Iris pigment epithelial cell (primary cell): ENCODE measurements at places on chromosomes 4 and X.
A peak's percentile ranks its signal among the peaks of the same experiment; 100 is the strongest.

DNA sequence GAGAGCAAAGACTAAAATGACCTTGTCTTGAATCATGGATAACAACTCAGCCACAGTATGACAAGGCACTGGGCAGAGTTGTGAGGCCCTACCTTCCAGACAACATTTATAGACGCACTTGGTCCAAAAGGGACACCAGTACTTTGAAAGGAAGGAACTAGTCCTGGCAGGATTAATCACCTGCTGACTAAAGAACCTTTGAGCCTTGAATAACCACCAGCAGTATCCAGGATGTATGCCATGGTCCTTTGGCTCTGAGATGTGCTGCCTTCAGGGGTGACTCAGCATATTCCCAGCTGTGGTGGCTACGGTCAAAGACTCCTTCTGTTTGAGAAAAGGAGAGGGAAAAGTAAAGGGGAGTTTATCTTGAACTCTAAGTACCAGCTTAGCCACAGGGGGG, 118.1 kb upstream of the PRR32 start:
- DNase-seq: no peak

DNA sequence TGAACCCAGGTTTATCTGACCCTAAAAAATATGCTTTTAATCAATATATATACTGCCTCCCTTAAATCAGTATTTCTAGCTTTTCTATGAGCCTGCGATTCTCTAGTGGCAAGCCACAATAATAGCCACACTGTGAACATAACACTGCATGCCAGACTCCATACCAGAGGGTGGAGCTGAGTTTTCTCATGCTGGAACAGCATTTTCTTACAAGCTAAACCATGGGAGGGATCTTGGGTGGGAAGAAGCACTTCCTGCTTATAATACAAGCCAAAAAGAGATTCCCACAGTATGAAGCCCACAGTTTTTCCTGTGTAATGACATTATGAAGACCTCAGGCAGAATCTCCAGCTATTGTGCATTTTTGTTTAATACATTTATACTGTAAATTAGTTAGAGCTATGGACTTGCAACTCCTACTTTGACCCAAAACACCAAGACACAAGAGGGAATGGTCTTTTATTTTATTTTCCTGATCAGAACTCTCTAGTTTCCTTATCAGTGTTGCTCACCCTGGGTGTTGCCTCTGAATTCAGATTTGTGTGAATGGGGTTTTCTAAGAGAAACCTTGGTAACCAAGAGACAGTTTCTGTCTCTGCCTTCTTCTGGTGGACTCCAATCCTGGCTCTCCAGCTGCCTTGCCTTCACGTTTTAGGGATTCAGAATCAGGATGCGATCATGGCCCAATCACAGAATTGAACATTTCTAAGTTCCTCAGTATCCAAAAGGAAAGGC, 74.5 kb upstream of the EOLA2 start:
- DNase-seq: peak; percentile 36

- DNase-seq: no peak
Observed at GRCh38 chrX:126170720-126171119, 4.6 kb upstream of the DCAF12L2 start.

DNA sequence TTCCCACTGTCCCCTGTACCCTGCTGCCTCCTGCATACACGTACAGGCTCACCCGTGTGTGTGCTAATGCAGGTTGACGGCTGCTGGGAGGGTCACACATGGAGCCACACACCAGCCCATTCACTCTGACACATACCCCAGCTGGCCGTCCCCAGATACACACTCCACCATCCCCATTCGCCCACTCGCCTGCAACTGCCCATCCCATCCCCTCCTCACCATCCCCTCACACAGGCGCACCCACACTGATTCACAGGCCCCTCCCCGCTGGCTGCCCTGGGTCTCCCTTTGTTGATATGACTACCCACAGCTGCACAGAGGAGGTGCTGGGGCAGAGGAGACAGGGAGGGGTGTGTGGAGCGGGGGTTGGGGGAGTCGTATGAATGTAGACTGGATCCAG, 25.7 kb downstream of the PJA1 start:
- DNase-seq: no peak

- DNase-seq: peak; percentile 31
Observed at GRCh38 chr4:13612569-13612968, 15.0 kb downstream of the BOD1L1 start.

DNA sequence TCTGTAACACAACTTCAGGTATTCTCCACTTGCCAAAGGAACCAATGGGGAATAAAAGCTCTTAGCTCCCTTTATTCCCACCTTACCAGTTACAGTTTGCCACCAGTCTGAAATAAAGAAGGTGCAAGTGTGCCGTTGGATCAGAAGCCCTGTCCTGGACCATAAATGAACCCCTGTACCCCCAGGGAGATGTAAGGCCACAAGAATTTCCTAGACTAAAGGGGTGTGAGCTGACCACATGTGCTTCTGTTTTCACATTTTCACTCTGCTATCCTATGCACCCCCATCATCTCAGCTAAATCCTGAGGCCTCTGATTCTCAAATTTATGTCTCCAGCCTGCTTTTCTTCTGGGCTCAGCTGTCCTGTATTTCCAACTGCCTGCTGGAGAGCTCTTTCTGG, 221.2 kb downstream of the SPRY1 start:
- DNase-seq: no peak

DNA sequence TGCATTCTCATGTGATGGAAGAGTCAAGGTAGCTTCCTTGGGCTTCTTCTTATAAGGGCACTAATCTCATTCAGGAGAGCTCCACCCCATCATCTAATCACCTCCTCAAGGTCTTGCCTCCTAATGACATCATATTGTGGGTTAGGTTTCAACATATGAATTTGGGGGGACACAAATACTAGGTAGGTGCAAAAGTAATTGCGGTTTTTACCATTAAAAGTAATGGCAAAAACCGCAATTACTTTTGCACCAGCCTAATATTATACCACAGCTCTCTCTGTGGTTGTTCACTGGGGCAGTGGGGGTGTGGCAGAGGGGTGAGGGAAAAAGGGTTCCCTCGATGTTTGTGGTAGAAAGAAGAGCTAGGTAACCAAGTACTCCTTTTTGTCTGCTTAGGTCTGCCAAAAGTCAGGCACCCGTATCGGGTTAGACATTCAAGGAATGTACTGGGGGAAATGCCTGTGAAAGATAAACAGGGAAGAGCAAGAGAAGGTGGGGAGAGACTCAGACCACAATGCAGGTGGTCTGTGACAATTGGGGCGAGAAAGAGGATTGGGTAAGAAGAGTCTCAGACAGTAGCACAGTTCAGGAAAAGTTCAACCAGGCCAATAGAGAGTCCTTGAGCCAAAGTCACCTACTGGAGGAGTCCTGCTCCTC, 78.9 kb upstream of the MTM1 start:
- peak; percentile 11 for DNase-seq

- DNase-seq: no peak
Observed at GRCh38 chr4:42710329-42710728, 53.4 kb upstream of the ATP8A1 start.

DNA sequence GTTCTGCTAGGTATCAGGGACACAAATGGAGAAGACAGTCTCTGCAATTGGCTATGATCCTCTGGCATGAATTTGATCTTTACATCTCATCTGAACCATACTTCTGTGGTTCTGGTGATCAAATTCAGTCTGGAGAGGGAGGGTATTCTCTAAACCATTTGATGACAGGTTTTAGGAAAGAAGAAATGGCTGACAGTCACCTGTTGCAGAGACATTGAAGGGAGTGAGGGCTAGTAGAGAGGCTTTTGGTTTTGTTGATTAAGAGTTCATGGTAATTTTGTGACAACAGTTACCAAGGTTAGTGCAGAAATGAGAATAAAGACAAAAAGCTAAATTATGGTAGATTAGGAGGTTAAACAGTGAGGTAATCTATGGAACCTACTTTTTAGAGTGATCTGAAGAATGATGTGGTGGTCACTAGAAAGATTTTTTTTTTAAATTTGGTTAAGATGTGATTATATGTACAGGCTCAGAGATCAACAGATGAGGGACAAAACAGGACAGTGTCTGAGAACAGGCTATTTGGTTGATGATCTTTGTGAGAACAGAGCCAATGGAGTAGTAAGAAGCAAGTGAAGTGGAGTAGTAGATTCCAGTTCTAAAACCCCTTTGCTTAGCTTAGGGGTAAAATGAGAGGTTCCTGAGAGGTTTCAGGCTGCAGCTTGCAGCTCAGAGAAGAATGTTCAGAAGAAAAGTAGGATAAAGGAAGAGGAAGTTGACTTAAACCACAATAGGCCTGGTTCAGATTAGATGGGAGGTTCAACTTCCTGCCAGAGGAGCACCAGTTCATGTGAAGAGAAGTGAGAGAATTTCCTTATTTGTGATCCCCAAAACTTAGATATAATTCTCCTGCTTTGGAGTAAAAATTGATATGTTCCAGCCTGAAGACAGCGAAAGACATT, 34.7 kb downstream of the VSIG4 start:
- no peak for DNase-seq

DNA sequence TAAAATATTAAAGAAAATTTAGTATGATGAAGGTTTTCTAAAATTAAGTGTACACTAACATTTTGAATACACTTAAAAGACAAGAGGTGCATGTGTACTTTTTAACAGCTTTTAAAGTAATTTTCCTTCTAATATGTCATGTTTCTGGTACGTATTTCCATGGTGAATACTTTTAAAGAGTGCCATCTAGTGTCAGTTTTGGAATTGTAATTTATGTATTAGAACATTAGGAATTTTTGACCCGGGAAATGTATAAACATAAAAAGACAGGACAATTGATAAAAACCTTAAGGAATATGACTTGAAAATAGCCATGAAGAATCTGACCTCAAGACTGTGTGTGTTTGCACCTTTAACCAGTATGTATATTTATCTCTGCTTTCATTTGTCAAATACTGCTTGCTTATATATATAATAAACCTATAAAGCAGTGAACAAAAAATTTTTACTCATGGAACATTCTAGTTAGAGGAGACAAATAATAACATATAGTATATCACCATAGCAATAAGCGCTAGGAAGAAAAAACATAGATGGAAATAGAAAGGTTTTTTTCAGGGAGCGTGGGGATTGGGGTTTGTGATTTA, 7.2 kb downstream of the GSTCD start:
- peak; percentile 37 for DNase-seq

GRCh38 chrX:109667986-109668385, 43.0 kb upstream of the KCNE5 start:
- DNase-seq: no peak

- peak; percentile 71 for DNase-seq
Observed at GRCh38 chrX:153766098-153766817, 2.2 kb downstream of the PLXNB3 start.

DNA sequence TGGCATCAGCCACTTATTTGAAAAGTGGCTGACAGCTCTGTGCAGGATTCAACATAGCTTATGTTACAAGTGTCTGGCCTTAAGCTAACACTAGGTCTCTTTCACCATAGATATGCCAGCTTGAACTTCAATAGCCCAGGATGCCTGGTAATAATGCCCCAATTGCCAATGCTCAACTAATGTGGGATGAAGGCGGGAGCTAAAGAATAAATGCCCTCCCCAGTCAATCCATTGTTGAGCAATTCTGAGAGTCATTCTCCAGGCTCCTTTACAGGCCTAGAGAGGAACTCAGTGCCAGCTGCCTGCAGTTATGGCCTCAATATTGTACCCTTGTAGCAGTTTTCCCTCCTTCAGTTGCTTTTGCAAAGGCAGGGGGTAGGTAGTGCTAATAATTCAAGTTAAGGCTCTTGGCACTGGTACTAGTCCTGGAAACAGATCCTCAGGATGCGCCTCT, 460.2 kb downstream of the GABRG1 start:
- no peak for DNase-seq

DNA sequence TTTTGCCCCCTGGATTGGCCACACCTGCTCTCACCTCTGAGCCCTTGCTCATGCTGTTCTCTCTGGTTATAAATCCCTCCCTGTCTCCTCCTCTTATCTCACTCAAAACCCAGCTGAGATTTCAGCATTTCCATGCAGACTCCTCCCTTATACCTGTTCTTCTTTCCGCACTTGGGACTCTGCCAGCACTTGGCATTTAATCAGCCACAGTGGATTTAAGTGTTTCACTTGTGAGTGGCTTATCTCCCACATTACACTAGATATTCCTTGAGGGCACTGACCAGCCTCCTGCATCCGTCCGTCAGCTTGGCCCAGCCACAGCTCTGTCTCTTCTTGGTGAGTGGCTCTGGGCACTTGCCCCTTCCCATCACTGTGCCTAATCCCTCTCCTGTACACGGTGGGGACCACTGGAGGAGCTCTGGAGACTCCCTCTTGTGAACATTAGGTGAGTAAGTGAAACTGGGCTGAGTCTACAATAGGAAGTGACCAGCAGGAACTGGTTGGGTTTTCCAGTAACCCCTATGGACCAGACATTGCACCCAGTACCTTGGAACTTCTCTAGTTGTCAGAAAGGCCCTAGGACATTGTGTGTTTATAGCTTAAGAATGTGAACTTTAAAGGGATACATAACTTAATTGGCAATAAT, 19.9 kb downstream of the FGFBP1 start:
- no peak for DNase-seq

- DNase-seq: peak; percentile 51
Observed at GRCh38 chr4:150236626-150237025, 158.4 kb downstream of the DCLK2 start.

DNA sequence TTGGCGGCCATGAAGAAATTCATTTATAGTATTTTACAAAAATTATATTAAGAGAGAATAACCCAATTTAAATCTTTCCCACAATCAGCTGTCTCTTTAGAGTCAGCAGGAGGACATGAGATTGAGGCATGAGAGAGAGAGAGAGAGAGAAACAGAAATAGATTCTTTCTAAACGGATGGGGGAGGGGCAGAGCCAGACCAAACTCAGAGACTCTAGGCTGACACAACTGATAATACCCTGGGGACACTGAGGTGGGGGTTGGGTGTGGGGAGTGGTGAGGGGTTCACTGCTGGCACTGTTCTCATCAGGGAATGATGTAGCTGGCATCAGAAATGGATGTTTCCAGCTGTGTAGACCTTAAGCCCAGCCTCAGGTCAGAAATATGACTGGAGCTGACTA, 20.5 kb upstream of the HOPX start:
- DNase-seq: no peak

DNA sequence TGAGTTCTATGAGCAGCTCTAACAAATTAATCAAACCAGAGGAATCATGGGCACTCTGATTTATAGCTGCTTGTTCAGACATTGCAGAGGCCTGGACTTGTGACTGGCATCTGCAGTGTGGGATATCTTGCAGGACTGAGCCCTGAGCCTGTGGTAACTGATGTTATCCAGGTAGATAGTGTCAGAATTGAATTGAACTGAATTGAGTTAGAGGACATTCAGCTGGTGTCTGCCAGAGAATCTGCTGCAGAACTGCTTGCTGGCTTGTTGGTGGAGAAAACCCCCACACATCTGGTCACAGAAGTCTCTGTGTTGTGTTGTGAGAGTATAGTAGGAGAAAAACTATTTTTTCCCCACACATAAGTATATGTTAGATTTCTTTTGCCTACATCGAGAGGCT, 42.2 kb downstream of the SMIM20 start:
- no peak for DNase-seq

DNA sequence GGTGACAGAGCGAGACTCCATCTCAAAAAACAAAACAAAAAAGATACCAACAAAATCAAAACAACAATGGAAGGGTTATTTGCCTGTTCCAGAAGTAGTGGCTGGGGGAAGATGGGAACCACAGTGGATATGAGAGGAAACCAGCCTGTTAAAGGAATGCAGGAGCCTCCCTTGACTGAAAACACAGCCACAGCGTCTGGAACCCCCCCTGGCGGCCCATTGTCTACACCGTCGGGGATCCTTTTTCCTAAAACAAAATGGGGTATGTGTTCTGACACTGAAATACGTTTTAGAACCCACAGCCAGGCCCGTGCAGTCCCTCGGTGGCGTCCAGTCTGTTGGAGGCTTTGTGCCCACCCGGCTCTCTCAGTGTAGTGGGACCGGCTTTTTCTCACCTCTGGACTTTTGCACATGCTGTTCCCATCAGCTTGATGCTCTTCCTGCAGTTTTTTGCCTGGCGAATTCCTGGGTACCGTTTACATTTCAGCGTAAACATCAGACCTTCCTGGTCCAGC, 19.6 kb downstream of the PIGG start:
- DNase-seq: no peak
